Neuronal stem cell (in vitro differentiated cells): ENCODE measurements at places on chromosomes 12 and 14.

- no peak for DNase-seq
Observed at GRCh38 chr12:82510386-82510785, 152.1 kb downstream of the METTL25 start.

DNA sequence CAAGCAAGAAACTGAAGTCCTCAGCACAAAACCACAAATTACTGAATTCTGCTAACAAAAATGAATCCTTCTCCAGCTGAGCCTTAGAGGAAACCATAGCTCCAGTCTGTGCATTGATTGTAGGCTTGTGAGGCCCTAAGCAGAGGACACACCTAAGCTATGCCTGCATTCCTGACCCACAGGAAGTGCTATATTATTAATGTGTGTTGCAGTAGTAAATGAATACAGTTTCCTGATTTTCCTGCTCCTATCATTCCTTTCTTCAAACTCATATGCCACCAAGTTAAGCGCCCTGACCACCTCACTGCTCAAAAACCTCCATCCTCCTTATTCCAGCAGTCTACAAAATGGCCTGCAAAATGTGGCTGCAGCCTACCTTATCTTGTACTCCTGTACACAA lies 151.9 kb upstream of the ABCD2 start:
- DNase-seq, result no peak

- no peak for DNase-seq
Observed at GRCh38 chr12:130372936-130373335, 35.2 kb downstream of the PIWIL1 start.

GRCh38 chr14:72443991-72444441 lies 449.9 kb downstream of the DPF3 start:
- DNase-seq, result no peak

DNA sequence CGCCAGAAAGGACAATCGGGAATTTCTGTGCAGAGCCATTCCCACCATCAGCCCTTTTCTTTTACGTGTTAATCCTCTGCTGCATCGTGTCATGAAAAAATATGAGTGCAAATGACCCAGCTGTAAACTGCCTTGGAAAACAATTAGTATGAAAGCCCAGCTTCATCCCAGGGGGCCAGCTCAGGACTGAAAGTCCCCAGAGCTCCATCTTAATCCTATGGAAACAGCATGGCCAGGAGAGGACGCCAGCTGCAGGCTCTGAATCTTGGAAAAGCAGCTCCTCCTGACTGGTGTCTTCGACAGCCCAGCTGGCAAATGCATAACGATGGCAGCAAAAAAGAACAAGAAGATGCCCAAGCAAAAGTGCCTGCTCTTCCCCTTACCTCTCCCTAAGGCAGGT lies 191.5 kb downstream of the NTF3 start:
- DNase-seq, result no peak

DNA sequence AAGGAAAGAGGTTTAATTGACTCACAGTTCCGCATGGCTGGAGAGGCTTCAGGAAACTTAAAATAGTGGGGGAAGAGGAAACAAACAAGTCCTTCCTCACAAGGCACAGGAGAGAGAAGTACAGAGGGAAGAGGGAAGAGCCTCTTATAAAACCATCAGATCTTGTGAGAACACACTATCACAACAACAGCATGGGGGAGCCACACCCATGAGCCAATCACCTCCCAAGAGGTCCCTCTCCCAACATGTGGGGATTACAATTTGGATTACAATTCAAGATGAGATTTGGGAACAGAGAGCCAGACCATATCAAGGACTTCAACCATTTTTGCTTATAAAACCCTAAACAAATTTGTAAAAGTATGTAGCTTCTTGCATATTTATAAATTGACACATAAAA lies 45.8 kb downstream of the SLCO1C1 start:
- DNase-seq, result no peak

- DNase-seq, result no peak
Observed at GRCh38 chr14:35340616-35341453, 48.7 kb downstream of the PSMA6 start.

DNA sequence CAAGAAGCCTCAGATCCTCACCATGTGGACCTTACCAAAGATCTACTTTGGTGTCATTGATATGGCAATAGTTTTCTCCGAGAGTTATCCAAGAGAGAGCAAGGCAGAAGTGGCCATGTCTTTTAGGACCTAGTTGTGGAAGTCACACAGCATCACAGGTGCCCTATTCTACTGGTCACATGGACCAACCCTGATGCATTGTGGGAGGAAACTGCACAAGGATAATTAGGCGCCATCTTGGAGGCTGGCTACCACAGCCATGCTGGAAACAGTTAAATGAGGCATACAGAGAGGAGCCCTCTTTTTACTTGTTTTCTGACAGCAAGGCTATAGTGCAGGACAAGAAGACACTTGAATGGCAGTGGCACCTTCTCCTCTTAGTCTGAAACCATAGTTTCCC lies 49.8 kb downstream of the GNS start:
- DNase-seq, result no peak

DNA sequence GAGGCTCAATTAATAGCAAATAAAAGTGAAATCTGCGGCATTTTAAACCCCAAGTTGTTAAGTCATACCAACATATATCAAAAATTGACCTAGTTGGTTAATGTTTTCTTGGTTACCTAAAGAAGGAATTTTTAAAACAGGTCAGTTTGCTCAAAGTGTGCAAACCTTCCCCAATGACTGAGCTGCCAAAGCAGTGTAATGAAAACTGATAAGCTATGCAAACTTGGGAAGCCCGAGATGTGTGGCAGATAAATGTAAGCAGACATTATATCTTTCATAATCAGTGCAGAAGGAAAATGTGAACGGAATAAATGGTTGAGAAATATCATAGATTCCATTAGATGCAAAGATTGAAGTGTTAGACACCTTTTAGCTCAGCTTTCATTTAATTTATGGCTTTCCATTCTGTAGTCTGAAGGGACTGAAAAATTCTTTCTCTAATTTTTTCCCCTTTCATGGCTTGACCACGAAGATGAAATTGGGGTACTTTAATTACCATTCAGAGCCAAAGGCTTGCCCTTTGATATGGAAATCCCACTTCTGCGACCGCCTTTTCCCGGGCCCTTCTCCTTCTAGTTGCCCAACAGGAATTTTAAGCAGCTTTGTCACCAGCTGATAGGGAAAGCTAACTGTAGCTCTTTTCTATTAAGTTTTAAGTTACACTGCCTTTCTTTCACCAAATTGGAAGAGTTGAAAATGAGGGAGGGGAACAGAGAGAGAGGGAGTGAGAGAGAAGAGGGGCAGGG lies 306.6 kb upstream of the SOX5 start:
- DNase-seq, result peak; percentile 30

DNA sequence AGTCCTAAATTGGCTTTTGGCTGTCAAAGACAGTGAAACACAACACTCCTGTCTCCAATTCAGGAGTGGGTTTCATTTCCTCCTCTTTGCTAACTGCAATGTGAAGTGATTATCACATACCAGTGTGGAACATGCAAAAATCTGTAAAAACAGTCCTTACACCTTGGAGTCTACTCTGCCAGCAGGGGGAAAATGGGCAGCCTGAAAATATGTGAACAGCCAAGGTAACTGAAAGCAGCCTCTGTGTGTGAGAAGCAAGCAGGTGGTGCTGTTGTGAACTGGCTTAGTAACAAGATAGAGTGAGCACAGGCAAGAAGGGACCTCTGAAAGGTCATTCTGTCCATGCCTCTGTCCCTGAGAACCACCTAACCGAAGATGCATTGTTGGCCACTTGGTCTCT lies 6.0 kb downstream of the PRMT8 start:
- DNase-seq, result no peak

- no peak for DNase-seq
Observed at GRCh38 chr14:24329073-24329663, 5.7 kb downstream of the ADCY4 start.

- no peak for DNase-seq
Observed at GRCh38 chr12:8493084-8493483, 20.2 kb upstream of the CLEC4D start.

- DNase-seq, result peak; percentile 43
Observed at GRCh38 chr12:80937391-80938238, at the start of gene LIN7A. LIN7A (minus strand) TSS chr12:80937934; CDS start chr12:80937722, 212 bp downstream.

- no peak for DNase-seq
Observed at GRCh38 chr14:72788255-72788654, 105.6 kb downstream of the DPF3 start.

- DNase-seq, result no peak
Observed at GRCh38 chr12:132658149-132658894, 28.8 kb downstream of the POLE start.

GRCh38 chr12:5904441-5904840 lies 40.6 kb downstream of the ANO2 start:
- DNase-seq, result no peak

- DNase-seq, result no peak
Observed at GRCh38 chr12:32692358-32692757, 13.3 kb downstream of the DNM1L start.

DNA sequence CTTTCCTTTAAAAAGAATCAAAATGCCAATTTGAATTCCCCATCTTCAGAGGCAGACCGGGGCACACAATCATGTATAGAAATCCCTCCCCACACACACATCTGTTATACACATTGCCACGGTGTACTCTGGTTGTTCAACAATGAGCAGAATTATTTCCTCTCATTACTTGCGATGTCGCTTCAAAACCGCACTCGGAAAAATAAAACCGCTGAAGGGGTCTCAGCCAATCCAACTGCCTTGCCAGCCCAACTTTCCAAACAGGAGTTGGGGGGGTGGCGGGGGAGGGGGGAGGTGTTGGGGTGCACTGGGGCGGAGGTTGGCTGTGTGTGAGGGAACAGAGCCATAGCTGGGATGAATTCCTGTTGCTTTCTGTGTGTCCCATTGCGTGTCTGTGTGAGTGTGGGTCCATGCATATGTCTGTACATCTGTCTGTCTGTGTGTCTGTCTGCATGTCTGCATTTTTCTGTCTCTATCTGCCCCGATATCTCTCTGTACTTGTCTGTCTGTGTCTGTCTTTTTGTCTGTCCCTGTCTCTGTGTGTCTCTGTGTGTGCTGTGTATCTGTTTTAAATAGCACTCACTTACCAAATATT lies 163.6 kb upstream of the TBX3 start:
- no peak for DNase-seq

DNA sequence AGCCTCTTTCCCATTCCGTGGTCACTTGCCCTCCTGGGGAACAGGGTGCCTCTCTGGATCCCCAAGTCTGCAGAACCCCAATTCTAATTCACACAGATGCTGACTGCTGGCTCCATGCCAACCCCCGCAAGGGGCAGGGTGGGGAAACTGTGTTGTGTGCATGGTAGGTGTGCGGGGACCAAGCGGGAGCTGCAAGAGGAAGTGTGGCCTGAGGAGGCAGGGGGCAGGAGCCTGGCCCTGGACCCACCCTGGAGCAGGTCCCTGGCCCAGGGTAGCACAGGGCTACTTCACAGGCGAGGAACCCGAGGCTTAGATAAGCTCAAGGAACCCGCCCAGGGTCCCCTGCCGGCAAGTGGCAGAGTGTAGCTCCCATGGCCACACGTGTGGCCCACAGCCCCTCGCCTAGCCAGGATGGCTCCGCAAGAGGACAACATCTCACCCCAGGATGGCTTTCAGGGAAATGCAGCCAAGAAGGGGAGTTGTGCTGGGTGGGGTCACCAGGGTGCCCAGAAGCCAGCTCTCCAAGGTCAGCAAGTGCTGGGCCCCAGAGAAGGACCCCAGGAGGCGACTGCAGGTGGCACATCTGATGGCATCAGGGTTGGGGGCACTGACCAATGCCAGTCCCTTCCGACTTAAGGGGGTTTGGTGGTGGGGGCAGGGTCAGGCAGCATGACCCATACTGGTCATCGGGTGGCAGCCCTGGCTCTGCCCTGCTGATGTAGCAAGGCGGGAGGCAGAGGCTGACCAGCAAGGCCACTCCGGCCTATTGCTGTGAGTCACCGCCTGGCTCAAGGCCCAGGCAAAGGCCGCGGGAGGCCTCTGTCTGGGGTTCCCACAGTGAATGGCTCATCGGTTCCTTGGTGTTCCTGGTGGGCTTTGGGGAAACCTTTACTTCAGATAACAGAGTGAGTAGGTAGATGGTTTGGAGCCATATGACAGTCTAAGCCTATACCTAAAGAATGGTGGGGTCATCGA lies 37.3 kb upstream of the EML1 start:
- DNase-seq, result no peak

DNA sequence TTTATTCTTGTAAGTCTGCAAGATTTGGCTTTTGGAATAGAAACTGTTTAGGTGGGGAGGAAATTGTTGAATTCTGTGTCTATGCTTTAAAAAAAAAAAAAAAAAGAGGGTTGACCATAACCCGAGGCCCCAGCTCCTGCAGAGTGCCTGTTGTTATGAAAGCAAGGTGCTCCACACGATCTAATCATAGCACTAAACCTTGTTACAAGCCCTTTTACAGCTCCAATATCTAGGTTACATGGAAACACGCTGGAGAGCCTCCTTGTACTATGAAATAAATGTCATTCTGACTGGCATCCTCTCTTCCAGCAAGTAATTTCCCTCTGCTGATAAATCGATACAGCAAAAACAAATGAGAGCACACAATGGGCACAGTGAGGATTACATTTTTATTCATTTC lies 303.1 kb upstream of the SOX5 start:
- DNase-seq, result no peak

GRCh38 chr12:30980955-30981662 lies 54.6 kb downstream of the TSPAN11 start:
- DNase-seq, result no peak

GRCh38 chr14:96195441-96196081 lies 9.1 kb upstream of the BDKRB2 start:
- DNase-seq, result no peak

GRCh38 chr14:103552011-103552845 lies 10.2 kb downstream of the BAG5 start:
- no peak for DNase-seq

DNA sequence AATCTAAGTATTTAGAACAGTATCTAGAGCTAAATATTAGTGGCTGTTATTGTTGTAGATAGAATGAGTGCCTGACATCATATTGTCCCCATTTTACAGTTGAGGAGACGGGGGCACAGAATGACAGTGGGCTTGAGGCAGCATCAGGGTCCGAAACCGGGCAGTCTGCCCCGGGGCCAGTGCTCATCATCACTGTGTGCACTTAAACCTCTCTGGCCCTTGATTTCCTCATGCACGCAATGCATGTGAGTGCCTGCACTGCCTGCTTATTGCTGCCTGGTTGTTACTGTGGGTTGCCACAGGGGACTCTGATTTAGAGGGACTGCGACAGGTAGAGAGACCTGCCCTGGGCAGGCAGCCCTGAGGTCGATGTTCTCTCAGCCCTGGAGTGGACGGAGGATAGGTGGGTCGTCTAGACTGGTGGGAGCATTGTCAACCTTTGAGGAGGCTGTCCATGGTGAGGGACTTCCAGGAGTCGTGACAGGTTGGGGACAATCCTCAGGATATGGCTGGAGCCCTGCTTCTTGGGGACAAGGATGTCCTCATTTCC lies 9.8 kb downstream of the ACVRL1 start:
- DNase-seq, result no peak

GRCh38 chr12:109053382-109054123 lies 1.2 kb downstream of the USP30 start:
- DNase-seq, result no peak
